ENCODE measurements at places on chromosomes 7 and 10.

GRCh38 chr10:88385601-88386203 is 197.4 kb downstream of the RNLS start:
- DNase-seq: no peak

DNA sequence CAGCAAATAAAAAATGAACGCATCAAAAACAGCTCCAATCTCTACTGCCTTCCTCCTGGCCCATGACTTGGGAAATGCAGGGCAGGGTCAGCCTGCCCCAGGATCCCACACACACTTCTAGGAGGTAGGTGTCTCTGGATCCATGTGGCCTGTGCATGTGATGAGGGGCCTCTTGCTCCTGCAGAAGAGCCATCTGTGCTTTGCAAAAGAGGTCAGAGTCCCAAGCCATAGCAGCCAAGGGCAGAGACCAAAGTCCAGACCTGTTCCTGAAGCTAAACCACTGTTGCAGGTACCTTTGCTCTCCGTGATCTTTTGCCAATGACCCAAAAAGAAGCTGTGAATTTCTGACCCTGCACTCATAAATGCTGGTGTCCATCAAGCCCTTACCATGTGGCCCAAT is 57.1 kb downstream of the KCNMA1 start:
- no peak for DNase-seq

GRCh38 chr7:70092314-70093204 is 494.3 kb downstream of the AUTS2 start:
- DNase-seq: peak; percentile 79

DNA sequence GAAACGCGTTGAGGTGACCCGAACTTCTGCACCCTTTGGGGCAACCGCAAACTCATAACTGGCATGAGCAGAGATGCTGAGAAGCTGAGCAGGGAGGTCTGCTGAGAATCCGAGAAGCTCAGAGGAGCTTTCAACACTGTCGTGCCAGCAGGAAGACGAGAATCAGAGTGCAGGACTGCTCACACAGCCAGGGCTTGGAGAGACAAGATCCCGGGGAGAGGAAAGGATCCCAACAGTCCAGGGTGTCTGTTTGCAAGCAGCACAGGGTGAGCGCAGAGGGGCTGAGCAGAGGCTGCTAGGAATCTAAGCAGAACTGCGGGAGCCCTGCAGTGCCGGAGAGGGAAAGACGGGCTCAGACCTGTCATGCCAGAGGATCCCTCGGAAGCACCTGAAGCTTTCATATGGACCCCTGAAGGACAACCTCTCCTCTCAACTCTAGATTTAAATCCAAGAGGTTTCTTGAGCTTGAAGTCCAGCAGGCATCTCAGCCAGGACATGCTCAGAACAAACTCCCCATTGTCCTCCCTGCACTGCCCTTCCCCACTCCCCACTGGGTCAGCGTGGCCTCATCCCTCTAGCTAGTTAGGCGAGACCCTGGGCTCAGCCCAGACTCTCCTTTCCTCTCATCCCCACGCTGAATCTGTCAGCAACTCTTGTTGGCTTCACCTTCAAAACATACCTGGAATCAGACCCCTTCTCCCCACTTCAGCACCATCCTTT is 40.7 kb downstream of the FOXL3 start:
- DNase-seq: no peak

- DNase-seq: no peak
Observed at GRCh38 chr7:114874170-114874569, 47.7 kb upstream of the MDFIC start.

GRCh38 chr7:129525225-129525862 is 23.0 kb downstream of the SMKR1 start:
- DNase-seq: no peak

- no peak for DNase-seq
Observed at GRCh38 chr7:40509287-40509996, 374.6 kb downstream of the SUGCT start.

DNA sequence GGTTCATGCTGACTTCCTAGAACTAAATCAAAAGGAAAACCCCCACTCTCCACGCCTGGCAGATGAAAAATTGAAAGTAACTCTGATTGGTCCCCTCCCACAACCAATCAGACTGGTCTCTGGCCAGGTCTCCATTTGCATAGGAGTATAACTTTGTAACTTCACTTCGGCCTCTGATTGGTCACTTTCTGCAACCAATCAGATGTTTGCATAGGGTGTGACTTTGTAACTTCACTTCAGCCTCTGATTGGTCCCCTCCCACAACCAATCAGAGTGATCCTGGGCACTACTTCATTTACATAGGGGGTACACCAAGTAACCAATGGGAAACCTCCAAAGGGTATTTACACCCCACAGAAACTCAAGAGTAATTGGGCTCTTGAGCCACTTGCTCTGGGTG is 306.6 kb upstream of the PFKP start:
- no peak for DNase-seq

DNA sequence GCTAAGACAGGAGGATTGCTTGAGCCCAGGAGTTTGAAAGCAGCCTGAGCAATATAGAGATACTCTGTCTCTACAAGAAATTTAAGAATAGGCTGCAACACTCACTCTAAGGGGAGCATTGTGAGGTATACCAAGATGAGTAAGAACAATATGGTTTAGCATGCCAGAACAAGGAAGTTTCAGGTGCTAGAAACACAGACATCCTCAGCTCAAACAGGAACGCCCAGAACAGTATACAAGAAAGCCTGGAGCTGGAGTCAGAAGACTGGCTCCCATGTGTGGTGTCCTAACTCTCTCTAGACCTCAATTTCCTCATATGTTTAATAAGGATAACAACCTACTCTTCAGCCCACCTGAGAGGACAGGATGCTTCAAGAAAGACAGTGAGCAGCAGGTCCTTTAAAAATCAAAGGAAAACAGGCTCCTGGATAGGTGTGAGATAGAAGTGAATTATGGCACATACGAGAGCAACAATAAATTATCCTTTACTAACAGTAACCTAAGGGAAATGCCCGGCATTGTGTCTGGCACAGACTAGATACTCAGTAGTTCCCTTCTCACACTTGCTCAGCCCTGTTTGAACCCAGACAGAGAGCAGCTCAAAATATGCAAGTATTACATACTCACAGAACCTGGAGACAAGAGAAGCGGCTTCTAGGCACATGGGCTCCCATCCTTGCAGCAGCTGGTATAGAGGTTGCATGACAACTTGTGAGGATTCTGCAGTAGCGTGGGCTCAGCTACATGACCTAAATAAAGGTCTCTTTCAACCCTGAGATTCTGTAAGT is 45.4 kb downstream of the KAT6B start:
- no peak for DNase-seq

DNA sequence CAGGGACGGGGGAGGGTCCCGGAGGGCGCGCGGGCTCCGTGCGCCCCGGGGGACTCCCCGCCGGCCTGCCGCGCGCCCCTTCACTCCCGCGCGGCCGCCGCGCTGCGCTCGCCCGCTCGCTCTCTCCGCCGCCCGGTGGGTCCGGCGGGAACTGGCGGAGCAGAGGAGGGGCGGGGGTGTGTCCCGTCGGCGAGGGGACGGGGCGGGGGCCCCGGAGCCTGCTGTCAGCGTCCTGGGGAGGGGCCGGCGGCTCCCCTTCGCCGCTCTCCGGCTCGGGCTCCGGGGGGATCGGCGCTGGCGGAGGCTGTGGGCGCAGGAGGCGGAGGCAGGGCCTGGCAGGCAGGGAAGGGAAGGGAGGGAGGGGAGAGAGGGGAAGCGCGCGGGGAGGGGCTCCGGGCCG is at the start of gene SH3PXD2A:
SH3PXD2A (minus strand) TSS at position 153 of the 400 bp plus-strand sequence. CDS start 310 bp downstream, outside the sequence.
- DNase-seq: no peak
